LoVo (cell line): ENCODE measurements at places on chromosomes 6 and 20.
A peak's percentile ranks its signal among the peaks of the same experiment; 100 is the strongest.

- peak; percentile 16 for DNase-seq
Measured at GRCh38 chr20:44056010-44056698, 130.8 kb downstream of the JPH2 start.

- no peak for DNase-seq
Measured at GRCh38 chr6:34957231-34957783, 68.3 kb downstream of the ANKS1A start.

GRCh38 chr20:7540923-7541322 is 399.3 kb downstream of the HAO1 start:
- no peak for DNase-seq

DNA sequence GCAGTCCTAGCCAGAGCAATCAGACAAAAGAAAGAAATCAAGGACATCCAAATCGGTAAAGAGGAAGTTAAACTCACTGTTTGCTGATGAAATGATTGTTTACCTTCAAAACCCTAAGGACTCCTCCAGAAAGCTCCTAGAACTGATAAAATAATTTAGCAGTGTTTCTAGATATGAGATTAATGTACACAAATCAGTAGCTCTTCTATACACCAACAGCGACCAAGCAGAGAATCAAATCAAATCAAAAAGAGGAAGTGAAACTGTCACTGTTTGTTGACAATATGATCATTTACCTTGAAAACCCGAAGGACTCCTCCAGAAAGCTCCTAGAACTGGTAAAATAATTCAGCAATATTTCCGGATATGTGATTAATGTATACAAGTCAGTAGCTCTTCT is 21.7 kb downstream of the SERPINB9 start:
- no peak for DNase-seq

DNA sequence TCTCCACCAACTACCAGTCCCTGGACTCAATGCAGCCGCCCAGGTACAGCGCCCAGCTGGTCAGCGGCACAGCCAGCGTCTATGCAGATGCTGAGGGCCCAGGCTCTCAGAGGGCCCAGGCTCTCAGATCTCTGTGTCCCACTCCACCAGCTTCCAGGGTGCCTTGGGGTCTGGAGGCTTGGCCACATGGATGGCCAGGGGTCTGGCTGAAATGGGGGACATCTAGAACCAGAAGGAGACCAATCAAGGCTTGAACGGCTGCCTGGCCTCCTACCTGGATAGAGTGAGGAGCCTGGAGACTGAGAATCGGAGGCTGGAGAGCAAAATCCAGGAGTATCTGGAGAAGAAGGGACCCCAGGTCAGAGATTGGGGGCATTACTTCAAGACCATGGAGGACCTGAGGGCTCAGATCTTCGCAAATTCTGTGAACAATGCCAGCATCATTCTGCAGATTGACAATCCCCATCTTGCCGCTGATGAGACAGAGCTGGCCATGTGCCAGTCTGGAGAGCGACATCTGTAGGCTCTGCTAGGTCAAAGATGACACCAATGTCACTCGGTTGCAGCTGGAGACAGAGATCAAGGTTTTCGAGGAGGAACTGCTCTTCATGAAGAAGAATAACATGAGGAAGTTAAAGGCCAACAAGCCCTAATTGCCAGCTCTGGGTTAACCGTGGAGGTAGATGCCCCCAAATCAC is 44.1 kb upstream of the GRM4 start:
- DNase-seq = no peak

DNA sequence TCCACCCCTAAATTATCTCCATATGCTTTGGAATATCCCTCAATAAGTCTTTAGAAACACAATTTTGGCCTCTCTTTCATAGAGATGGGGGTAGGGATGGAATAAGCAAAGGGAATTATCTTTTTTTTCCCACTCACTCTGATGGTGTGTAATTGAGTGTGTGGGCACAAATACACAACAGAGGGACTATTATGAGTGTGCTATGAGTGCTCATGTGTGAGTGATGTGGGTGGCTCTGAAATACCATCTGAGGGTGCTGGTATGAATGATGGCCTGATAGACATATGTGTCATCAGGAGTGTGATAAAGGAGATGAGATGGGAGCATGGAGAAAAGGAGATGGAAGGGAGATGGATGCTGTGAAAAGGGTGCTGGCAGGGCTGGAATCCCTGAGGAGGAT is 35.6 kb downstream of the GSS start:
- no peak for DNase-seq

DNA sequence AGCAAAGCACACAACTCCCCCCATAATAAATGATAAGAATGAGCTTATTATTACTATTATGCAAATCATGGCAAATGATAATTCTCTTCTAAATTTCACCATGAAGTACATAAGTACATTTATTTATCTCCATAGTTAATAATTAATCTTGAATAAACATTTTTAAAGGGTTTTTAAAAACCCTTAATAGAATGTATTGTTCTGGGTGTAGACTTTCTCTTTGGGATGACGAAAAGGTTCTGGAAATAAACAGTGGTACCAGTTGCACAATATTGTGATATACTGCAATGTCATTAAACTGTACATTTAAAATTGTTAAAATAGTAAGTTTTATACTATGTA is 18.0 kb downstream of the DST start:
- DNase-seq = no peak

DNA sequence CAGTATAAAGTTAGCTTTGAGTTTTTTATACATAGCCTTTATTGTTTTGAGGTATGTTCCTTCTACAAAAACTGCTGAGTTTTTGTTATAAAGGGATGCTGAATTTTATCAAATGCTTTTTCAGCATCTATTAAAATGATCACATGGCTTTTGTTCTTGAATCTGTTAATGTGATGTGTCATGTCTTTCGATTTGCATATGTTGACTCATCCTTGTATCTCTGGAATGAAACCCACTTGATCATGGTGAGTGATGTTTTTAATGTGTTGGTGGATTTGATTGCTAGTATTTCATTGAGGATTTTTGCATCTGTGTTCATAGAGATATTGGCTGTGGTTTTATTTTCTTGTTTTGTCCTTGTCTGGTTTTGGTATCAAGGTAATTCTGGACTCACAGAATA is 24.7 kb upstream of the BLCAP start:
- DNase-seq = no peak

DNA sequence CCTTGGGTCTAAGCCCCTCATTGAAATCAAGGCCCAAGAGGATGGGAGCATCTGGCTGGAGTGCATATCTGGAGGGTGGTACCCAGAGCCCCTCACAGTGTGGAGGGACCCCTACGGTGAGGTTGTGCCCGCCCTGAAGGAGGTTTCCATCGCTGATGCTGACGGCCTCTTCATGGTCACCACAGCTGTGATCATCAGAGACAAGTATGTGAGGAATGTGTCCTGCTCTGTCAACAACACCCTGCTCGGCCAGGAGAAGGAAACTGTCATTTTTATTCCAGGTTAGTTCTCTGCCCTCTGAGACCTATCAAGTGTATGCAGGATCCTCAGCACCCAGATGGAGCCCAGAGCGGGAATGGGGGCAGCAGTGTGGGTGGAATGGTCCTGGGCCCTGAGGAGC is 5.1 kb downstream of the BTN2A2 start:
- DNase-seq = no peak

DNA sequence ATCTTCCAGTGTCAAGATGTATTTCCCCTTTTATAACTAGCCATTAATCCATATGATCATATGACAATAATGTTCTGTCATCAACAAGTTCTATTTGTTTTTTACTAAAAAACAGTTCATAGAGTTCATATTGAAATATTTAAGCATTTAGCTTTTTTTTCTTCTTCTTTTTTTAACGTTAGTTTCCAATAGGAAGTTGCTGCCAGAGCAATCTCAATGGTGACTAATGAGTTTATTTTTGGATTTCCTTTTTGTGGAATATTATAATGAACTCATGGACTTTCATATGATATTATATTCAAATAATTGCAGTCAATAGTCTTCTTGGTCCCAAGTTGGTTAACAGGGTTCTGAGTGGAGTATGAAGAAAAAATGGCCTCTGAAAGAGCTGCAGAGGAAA is 343.3 kb downstream of the BCKDHB start:
- no peak for DNase-seq

GRCh38 chr6:13360671-13361540 is 32.6 kb upstream of the TBC1D7 start:
- no peak for DNase-seq

- DNase-seq = no peak
Measured at GRCh38 chr6:144990784-144991183, 705.6 kb downstream of the UTRN start.

GRCh38 chr6:10407018-10407673 is 7.7 kb downstream of the TFAP2A start:
- no peak for DNase-seq

DNA sequence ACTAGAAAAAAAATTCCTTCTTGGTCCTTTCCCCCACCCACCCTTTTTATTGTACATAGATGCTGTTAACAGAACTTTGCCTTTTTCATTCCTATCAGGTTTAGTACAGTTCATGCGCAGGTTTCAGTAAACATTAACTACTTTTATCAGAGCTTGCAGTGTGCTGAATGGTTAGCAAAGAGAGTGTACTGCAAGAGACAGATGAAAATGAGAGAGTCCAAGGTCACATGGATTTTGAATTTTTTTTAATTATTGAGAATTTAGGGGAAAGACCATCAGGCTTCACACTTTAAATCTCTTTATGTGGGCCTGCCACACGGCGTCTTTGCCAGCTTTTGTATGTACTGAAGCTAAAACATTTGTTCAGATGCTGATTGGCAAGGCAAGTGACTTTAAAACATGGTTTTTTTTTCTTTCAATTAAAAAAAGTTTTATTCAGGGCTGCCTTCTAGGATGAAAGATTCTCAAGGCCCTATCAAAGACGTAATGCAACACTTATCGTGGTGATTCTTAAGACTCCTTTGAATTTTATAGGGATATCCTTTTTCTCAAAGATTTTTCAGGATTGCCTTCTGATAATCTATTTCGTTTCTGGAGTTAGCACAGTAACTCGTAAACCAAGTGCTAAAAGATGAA is 32.2 kb downstream of the RREB1 start:
- DNase-seq = peak; percentile 26

- no peak for DNase-seq
Measured at GRCh38 chr20:31821427-31821826, 2.3 kb downstream of the MYLK2 start.

DNA sequence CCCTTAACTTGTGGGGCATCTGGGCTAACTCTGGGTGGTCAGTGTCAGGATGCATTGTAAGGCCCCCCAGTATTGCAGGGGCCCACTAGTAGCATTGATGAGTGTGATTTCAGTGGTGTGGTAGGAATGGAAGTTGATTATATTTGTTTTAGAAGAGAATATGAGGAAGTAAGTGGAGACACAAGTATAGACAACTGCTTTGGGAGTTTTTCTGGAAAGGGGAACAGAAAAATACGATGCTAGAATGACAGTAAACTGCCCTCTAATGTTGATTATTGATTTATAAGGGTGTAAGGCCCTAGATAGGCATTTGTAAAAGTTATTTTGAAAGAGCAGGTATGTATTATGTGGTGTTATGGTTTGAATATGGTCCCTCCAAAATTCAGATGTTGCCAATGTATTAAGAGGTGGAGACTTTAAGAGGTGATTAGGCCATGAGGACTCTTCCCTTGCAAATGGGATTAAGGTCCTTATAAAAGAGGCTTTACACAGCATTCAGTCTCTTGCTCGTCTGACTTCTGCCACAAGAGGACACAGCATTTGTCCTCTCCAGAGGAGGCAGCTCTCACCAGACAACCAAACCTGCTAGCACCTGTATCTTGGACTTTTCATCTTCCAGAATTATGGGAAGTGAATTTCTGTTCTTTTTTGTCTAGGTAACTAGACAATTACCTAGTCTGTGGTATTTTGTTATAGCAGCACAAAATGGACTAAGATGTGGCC is 135.9 kb upstream of the DTNBP1 start:
- no peak for DNase-seq

GRCh38 chr6:158816803-158817727 is 2.1 kb downstream of the EZR start:
- no peak for DNase-seq

DNA sequence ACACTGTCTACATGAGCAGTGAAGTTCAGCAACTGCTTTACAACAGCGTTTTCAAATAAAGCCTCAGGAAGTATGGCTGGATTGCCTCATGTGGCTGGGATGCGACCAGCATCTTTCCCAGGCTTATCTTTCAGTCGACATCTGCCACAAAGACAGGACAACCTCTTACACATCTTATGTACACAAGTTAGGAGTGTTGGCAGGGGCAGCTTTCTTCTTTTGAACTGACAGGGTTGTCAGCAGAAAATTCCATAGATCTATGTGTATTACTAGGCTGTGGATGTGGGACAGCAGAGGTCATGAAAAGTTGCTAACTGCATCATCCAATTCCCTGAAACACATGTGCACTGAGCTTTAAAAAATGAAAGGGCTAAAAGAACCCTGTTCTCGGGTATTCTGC is 48.1 kb downstream of the PLAGL1 start:
- DNase-seq = no peak

DNA sequence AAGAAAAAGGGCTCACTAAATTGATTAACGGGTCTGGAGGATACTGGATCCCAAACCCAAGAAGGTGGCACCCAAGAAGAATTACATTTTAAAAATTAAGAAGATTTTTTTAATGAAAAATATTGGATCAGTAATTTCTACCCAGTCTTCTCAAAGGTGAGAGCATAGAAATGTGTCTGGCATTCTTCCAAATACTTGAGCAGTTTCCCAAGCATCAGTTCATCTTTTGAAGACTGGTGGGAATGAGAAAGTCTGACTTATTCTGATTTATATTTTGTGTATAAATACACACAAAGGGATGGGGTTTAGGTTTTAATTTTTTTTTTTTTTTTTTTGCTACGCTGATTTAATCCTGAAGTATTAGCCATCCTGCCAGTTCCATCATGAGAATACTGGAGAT is 3.3 kb downstream of the MGME1 start:
- no peak for DNase-seq

GRCh38 chr20:13180986-13181889 is 39.8 kb upstream of the ISM1 start:
- no peak for DNase-seq

DNA sequence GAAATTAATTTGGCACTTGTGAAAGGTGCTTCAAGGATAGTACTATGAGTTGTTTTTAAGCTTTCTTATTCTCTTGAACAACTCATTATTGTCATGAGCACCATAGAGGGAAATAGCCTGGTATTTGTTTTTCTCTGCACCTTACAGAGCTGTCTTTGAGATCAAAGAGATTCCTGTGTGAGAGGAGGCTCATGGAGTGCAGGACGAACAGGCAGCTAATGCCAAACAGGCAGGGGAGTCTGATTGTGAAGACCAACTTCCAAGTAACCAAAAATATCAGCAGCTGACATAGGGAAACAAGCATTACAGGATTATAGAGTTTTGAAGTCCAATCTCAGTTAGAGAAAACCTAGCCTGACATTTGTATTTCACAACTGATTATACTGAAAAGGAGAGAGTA is 110.6 kb upstream of the TENT5A start:
- no peak for DNase-seq
